ENCODE measurements at places on chromosomes 6 and 20.

- DNase-seq = no peak
Measured at GRCh38 chr6:140202964-140203515, 828.6 kb upstream of the CITED2 start.

DNA sequence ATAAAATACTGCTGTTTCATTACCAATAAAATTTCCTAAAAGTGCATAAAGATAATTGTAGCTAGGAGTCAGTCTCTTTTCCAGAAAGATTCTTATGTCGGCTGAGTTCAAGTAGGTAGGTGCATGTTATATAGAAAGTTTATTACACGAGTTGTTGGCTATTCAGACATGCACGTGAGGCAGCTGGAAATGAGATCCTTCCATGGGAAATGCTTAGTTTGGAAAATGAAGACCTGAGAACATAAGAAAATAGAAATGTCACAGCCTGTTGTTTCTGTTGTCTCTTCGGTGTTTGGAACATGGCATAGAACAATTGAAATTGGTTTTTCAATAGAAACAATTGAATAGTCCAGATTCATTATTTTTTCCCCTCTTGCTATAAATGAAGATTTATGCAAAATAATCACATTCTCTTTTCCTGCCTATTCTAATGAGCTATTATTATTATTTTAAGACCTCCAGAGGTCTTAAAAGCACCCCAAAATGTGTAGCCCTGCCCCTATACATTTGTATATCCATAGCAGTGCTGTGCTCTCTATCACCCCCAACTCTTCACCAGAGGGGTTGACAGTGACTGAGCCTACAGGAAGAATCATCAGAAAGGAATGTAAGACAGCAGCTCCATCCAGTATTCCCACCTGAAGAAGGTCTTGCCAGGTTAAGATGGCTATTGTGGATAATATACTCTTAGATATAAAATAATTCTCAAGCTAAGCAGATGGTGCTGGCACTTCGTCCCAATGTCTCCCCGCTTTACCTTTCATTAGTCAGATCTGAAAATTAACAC, 82.2 kb downstream of the ZDHHC14 start:
- DNase-seq = no peak

GRCh38 chr6:16885411-16886160, 124.3 kb upstream of the ATXN1 start:
- DNase-seq = no peak

- DNase-seq = no peak
Measured at GRCh38 chr6:85798931-85799652, 156.4 kb upstream of the SYNCRIP start.

DNA sequence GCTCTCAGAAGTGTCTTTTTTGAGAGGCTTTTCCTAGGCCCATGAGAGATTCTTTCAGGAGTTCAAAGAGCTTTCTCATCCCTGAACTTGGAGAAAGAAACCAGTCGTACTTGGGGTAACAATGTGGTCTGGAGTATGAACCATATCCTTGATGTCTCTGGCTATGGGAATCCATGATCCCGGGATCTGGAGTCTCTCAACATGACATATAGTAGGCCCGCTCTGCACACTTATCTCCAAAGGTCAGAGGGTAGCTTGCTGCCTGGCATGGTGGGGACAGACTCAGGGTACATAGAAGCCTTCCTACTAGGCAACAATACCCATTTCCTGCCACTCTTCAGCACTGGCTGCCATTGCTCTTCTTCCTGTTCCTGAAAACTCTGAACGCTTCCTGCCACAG, 42.2 kb upstream of the NFATC2 start:
- no peak for DNase-seq

DNA sequence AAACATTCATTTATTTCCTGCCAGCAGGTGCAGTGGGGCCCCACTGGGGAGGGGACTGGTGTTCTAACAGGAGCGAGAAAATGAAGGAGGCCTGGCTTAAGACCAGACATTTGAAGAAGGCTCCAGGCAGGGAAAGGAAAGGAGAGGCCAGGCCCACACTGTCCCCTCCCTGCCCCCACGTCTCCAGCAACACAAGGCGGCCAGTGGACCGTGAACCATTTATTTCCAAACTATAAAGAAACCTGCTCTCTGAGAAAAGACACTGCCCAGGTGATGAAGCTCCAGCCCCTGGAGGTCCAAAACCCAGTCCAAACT, 41.4 kb upstream of the CDH22 start:
- no peak for DNase-seq

DNA sequence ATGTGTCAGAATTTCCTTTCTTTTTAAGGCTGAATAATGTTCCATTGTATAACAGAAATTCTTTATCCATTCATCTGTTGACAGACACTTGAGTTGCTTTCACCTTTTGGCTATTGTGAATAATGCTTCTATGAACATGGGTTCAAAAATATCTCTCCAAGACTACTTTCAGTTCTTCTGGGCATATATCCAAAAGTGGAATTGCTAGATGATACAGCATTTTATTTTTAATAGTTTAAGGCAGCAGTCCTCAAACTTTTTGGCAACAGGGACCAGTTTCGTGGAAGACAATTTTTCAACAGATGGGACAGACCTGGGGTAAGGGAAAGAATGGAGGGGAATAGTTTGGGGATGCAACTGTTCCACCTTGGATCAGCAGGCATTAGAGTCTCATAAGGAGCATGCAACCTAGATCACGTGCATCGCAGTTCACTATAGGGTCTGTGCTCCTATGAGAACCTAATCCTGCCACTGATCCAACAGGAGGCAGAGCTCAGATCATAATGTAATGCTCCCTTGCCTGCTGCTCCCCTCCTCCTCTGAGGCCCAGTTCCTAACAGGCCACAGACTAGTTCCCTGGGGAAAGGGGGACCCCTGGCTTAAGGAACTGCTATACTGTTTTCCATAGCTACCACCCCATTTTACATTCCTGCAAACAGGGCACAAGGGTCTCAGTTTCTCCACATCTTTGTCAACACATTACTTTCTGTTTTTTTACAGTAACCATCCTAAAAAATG, 239.9 kb upstream of the RNF217 start:
- DNase-seq = no peak

- peak; percentile 68 for DNase-seq
Measured at GRCh38 chr6:35016502-35017321, 124.4 kb downstream of the TCP11 start.

DNA sequence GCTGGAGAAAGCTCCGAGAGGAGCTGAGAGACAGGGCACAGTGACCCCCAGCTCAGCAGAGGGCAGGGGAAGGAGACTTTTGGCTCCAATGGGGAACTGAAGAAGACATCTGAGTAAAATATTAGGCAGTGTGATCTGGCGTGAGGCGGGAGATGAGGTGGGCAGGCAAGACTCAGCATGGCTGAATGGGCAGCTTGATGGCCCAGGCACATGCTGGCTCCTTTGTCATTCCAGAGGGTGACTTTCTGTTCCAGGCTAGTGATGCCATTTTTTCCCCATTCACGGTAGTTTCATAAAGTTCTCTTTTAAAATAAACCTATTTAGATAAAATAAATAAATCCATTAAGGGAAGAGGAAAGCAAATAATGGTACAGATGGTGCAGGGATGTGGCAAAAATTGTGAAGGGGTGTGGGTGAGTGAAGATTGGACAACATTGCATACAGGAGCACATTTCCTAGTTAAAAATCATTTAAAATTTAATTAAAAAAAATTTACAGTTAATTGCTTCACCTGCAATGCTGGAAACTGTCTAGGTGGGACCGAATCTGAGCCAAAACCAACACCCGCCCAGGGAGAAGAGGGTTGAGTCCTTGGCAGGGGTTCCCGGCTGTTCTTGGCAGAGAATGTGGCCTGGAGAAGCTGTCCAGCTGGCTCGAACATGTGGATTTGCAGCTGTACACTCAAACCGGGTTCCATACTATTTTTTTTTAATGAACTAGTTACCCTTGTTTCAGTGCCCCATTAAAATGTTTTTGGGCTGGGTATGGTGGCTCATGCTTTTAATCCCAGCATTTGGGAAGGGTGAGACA, 41.7 kb upstream of the PRELID3B start:
- peak; percentile 62 for DNase-seq

DNA sequence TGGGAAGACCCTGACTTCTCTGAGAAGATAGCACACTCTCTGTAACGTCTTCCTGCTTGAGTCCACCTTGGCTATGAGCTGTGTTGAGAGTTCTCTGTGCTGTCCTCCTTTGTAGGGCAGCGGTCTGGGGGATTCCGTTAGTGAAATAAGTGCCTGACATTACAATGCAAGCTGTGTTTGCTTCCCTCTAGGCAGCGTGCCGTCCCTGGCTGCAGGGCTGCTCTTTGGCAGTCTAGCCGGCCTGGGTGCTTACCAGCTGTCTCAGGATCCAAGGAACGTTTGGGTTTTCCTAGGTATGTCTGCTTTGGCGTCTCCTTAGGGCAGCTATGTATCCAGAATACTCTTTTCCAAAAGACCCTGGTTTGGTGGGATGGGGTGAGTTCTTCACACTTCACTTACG, 2.8 kb downstream of the TMEM14C start:
- DNase-seq = no peak

DNA sequence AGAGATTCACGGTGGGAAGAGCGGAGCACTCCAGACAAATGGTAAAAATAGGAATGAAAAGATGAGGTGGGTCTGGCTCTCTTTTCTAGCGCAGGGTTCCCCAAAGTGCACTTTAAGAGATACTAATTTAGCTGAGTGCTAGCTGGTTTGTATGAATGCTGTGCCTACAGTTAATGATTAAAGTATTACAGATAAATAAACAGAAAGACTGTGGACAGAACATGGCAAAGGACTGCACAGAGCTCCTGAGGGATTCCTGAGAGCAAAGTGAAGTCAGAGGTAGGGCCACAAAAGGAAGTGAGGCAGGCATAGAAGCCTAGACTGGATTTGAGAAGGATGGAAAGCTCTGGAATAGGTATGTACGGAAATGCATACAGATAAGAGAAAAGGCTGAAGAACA, 114.5 kb downstream of the INSM1 start:
- no peak for DNase-seq

DNA sequence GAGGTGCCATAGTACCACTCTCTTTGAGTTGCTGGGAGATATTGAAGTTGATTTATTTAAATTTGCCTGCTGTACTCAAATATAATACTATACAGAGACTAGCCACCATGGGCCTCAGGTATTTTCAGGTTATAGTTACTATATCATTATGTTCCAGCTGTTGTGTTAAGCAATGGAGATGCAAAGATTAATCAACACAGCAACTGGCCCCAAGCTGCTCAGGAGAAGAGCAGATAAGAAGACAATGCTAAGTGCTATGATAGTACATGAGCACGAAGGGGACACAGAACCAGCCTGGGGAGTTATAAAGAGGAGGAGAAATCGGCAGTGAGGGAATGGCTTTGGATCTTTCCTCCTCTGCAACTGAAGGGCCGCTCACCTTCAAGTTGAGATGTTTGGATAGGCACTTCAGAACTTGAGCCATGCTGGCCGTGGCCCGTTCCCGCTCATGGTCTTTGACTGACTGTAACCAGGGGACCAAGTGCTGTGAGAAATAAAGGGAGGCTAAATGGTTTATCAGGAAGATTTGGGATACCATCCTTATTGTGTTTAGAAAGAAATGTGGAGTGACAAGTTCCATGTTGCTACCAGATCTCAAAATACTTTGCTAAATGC, 24.3 kb upstream of the RPN2 start:
- DNase-seq = no peak

DNA sequence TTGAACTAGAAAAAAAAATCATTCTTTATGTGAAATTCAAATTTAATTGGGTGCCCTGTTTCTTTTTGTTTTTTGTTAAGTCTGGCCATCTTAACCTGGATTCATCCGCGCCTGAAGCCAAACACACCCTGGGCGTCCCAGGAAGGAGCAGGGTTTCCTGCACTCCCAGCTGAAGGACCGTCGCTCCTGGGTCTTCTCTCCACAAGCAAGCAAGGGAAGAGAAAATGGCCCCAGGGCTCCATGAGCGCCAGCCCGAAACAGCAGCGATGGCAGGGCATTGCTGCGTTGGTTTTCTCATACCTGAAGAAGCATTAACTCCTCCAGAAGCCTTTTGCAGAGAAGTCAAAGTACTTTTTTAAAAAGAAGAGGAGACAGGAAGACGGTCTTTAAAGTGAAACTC, 105.4 kb upstream of the AFDN start:
- DNase-seq = no peak

- DNase-seq = no peak
Measured at GRCh38 chr20:51050531-51051075, 27.7 kb upstream of the KCNG1 start.

- no peak for DNase-seq
Measured at GRCh38 chr20:62214067-62214466, 6.0 kb downstream of the HRH3 start.

DNA sequence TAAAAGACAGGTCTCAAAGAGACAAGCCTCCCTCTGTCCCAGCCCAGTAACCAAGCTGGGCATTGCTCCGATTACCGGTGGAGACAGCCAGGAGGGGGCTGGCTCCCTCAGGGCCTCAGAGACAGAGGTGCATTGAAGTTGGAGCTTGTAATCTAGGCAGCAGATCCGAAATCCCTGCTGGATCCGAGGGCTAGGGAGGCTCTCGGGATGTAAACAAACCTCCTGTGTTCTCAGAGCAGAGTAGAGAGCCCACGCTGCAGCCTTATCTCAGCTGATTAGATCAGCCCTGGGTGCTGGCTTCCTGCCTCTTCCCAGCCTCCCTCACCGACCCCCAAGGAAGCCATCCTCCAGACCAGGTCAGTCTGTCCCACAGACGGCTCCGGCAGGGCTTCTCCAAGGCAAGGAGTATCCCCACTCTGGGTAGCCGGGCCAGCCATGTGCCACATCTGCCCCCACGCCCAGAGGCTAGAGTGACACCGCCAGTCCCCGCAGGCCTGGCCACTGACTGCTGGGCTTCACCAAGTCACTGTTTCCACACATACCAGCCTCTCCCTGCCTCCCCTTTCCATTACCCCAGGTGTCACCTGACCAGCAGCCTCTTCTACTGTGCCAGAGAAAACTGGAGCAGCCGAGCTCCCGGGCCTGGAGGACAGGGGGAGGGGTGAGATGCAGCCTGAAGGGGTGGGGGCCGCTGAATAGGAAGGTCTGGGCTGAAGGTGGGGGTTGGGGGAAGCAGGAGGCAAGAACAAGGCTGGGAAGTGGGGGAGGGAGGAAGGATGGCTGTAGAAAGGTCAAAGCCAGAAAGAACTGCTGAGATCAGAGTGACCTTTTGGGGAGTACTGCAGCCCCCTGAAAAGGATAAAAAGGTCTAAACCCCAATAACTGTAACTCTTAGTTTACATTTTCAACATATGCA, 6.0 kb downstream of the SDC4 start:
- peak; percentile 82 for DNase-seq

- DNase-seq = no peak
Measured at GRCh38 chr6:72939004-72939403, 286.3 kb downstream of the KHDC1L start.

- DNase-seq = no peak
Measured at GRCh38 chr6:71028236-71028876, 71.5 kb upstream of the B3GAT2 start.

GRCh38 chr6:32224696-32225095, 829 bp upstream of the NOTCH4 start:
- no peak for DNase-seq

- no peak for DNase-seq
Measured at GRCh38 chr6:15914553-15914952, 214.3 kb upstream of the MYLIP start.

DNA sequence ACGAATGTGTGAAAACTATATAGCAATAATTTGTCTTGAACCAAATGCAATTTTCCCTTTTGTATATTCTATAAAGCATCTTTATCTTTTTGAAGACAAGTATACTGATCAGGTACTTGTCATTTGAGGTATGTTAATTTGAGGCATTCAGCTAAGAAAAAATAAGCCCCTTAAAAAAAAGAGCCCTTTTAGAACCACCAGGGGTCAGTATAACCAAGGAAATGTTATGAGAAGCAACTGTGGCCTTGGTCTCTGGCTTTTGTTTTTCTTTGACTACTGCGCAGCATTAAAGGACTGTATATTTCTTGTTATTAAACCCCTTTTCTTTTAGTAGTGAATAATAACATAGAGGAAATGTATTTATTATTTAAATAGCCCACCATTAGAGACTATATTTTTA, 43.1 kb downstream of the CD109 start:
- no peak for DNase-seq

Measured in left ventricle myocardium superior (tissue), 1 donor.